D341Med (cell line): ENCODE measurements at places on chromosomes 1 and 21.

- DNase-seq, result no peak
Measured at GRCh38 chr1:33903210-33903589, 39.3 kb downstream of the HMGB4 start.

DNA sequence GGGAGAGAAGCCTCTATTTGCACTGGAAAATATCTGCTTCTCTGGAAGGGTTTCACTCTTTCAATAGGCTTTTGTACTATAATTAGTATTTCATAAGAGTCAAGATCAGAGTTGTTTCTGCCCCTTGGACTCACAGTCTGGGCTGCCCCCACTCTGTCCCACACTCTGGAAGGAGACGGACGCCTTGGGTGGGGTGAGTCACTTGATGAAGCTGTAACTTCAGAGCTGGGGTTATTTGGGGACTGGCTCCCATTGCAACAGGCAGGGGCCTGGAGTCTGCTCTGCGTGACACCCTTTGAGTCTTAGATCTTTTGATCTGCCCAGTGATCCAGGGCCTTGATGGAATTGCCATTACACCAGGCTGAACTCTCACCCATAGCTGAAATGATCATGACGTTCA is 4.0 kb upstream of the KCNA10 start:
- no peak for DNase-seq

DNA sequence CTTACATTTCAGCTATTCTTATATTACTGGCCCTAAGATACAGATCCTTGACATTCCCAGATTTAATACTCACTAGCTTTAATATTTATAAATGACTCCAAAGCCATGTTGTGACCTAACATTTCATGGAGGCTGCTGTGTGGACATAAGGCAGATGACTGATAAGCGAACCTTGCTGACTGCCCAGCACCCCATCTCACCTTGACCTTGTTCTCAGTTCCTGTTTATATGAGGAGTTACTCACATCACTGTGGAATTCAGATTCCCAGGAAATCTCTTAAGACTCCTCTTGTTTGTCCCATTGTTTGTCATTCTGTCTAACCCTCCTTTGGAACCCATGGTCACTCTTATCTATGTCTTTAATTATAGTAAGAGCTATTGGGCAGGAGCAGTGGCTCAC is 21.9 kb downstream of the RAB3B start:
- no peak for DNase-seq

- DNase-seq, result no peak
Measured at GRCh38 chr1:117096951-117097408, 24.6 kb downstream of the TRIM45 start.

GRCh38 chr1:78410643-78411042 is 80.1 kb upstream of the PTGFR start:
- no peak for DNase-seq

- DNase-seq, result no peak
Measured at GRCh38 chr21:44819283-44820243, 1.7 kb upstream of the SUMO3 start.

DNA sequence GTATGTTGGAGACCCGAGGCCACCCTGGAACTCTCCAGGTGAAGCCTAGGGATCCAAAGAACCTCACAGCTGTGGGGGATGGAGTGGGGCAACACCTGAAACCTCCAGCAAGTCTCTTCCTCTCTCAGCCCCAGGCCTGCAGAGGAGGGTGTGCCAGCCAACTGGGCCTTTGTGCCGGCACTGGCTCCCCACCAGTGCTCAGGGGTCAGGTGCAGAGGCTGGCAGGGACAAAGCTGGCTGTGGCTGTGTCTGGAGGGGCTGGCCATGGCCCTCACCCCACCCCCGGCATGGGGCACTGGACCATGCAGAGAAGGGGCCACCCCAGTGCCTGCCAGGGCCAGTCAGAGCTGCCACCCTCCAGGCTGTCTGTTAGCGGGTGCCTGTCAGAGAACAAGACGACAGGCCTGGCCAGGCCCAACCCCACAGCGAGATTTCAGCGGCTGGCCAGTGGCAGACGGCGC is 3.9 kb downstream of the COL18A1 start:
- no peak for DNase-seq

- DNase-seq, result no peak
Measured at GRCh38 chr21:26225046-26225445, 54.5 kb upstream of the APP start.

- DNase-seq, result no peak
Measured at GRCh38 chr1:245184779-245185178, 30.0 kb downstream of the KIF26B start.

GRCh38 chr1:230365723-230366307 is 60.3 kb downstream of the PGBD5 start:
- no peak for DNase-seq

- no peak for DNase-seq
Measured at GRCh38 chr1:185942961-185943360, 208.8 kb downstream of the HMCN1 start.

DNA sequence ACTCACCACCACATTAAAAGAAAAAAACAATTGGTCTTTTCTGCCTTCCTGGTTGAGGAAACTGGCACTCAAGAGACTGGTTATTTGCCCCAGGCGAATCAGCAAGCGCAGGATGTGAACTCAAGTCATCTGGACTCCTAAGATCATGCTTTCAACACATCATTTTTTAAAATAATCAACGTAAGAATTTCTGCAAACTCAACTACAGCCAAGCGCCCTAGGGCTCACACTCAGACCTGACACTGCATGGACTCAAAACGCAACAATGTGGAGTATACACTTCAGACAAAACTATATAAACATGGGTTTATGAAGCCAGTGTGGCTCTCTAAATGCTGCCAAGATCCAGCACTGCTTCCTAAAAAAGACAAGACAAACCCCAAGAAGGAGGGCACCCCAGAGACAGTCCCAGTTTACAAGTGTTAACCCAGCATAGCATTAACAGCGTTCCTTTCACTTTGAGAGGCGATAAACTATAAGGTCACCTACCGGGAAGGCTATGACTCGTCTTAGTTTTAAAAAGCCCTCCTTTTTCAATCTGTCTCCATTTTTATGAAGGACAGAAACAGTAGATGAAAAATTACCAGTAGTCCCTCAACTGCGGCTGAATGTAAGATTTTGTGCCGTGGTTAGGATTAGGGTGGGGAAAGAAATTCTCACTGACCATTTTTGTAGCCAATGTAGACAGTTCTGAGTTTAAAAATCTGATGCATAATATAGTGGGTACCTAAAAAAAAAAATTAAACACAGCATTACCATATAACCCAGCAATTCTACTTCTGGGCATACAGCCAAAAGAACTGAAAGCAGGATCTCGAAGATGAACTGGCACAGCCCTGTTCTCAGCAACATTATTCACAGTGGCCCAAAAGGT is 54.8 kb downstream of the SIPA1L2 start:
- no peak for DNase-seq

GRCh38 chr1:240495601-240496000 is 116.4 kb downstream of the GREM2 start:
- no peak for DNase-seq

GRCh38 chr1:156119503-156120209 is 5.1 kb downstream of the LMNA start:
- DNase-seq, result no peak
